ENCODE measurements at places on chromosomes 11 and 22. TPM values are rescaled to one million over a fixed set of nuclear protein-coding genes. Genes with fewer than 3 reads are reported as not detected.

The PTPRCAP gene
- total RNA-seq = 18.2 TPM

The IMMP1L gene
- 11.3 TPM for total RNA-seq

The SIK2 gene
- 16.7 TPM for total RNA-seq

The SCN3B gene
- total RNA-seq = 3.2 TPM

The MOV10L1 gene
- 0.98 TPM for total RNA-seq

The TREH gene
- 0.25 TPM for total RNA-seq

The MMP3 gene
- not detected for total RNA-seq

The MS4A15 gene
- total RNA-seq = not detected

The NLRP14 gene
- total RNA-seq = not detected

The IL18 gene
- 48.6 TPM for total RNA-seq

The FIBP gene
- 78.6 TPM for total RNA-seq

The ADM2 gene
- total RNA-seq = not detected

The C22orf31 gene
- total RNA-seq = not detected

GRCh38 chr11:28713850-28714249 is 605.7 kb downstream of the METTL15 start:
- H3K36me3 ChIP-seq = no peaks in the 10 kb centered on the region
- H3K4me3 ChIP-seq = no peak overlapping the region
- H3K27ac ChIP-seq = no peak overlapping the region
- no peak for DNase-seq
- no peaks in the 10 kb centered on the region for H3K27me3 ChIP-seq

GRCh38 chr22:40183029-40183581 is 5.4 kb downstream of the TNRC6B start:
- H3K4me1 ChIP-seq = peaks cover 77% of the 10 kb centered on the region
- H3K27ac ChIP-seq = peak overlapping the region; percentile 10
- no peak overlapping the region for H3K4me3 ChIP-seq
- no peaks in the 10 kb centered on the region for H3K27me3 ChIP-seq
- no peak for DNase-seq

GRCh38 chr11:84871116-84871515 is 756.0 kb downstream of the DLG2 start:
- no peak overlapping the region for H3K27ac ChIP-seq
- H3K27me3 ChIP-seq = no peaks in the 10 kb centered on the region
- no peak for DNase-seq
- no peak overlapping the region for H3K4me3 ChIP-seq
- H3K4me1 ChIP-seq = no peaks in the 10 kb centered on the region
- no peaks in the 10 kb centered on the region for H3K36me3 ChIP-seq

DNA sequence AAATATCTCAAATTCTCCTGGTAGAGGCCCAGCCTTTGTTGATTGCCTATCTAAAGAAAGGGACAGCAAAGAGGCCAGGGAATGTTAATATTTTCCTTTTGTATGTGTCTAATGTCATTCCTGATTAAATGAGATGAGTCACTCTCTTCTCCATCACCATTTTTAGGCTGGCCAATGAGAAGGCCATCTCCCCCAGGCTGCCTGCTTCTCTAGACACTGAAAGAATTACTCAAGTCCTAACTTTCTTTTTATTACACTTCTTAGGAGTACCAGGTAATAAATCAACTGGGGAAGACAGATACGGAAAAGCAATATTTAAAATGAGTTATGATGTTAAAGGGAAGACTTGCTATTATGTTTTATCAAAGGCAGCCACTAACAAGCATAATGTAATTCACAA is 259.2 kb upstream of the SORL1-AS1 start:
- H3K27ac ChIP-seq = no peak overlapping the region
- no peaks in the 10 kb centered on the region for H3K4me1 ChIP-seq

DNA sequence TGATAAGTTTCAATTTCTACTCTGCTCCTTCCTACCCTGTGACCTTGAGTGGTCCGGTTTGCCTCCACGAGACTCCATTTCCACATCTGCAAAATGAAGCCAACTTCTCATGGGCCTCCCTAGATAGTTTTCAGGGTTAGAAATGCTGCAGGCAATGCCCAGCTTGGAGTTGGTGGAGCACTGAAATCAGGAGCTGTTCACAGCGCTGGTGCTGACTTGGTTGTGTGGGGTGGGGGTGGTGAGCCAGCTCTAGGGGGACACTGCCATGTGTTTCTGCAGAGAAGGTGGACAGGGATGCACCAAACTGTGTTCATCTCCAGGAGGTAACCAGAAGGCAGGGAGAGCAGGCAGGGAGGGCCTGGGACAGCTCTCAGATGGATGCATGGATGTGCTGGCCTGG is 37.0 kb downstream of the SGSM1 start:
- no peak overlapping the region for H3K27ac ChIP-seq
- no peaks in the 10 kb centered on the region for H3K36me3 ChIP-seq
- H3K4me1 ChIP-seq = no peaks in the 10 kb centered on the region
- no peaks in the 10 kb centered on the region for H3K27me3 ChIP-seq
- DNase-seq = no peak

- H3K27ac ChIP-seq = no peak overlapping the region
- H3K4me1 ChIP-seq = peaks cover 23% of the 10 kb centered on the region
Observed at GRCh38 chr11:86596861-86597586, 75.4 kb downstream of the ME3 start.

DNA sequence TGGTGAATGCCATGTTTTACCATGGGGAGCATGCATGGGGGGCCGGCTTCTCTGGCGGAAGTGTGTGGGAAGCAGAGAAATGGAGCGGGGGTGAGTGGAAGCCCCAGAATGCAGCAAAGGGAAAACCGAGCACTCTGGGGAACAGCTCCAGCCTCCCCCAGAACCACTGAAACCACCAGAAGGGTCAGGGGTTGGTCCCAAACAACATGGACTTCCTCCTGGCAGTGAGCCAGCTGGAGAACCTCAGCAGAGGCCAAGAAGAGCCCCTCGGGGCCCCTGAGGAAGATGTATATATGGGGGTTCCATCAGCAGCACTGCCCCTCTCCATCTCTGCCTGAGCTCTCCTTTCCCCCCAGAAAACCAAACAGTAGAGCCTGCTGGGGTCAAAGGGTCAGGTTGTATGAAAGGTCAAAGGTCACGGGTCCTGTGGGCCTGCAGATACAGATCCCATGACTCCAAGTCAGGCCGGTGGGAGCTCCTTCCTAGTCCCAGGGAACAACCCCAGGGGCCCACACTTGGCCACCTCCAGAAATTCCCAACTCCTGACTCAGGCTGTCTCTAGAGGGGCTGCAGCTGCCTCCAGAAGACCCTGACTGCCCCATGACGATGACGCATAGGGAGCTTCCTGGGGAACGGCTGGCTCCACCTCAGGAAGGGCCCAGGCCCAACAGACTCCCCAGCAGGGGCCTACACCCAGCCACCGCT is 48.5 kb upstream of the TIMP3 start:
- H3K4me3 ChIP-seq = no peak overlapping the region
- H3K36me3 ChIP-seq = no peaks in the 10 kb centered on the region
- no peak for DNase-seq
- peak overlapping the region; percentile 57 for H3K27ac ChIP-seq

- DNase-seq = no peak
- no peaks in the 10 kb centered on the region for H3K36me3 ChIP-seq
- H3K4me3 ChIP-seq = no peak overlapping the region
- no peaks in the 10 kb centered on the region for H3K27me3 ChIP-seq
- H3K27ac ChIP-seq = no peak overlapping the region
Observed at GRCh38 chr11:92149996-92150395, 74.6 kb upstream of the FAT3 start.

DNA sequence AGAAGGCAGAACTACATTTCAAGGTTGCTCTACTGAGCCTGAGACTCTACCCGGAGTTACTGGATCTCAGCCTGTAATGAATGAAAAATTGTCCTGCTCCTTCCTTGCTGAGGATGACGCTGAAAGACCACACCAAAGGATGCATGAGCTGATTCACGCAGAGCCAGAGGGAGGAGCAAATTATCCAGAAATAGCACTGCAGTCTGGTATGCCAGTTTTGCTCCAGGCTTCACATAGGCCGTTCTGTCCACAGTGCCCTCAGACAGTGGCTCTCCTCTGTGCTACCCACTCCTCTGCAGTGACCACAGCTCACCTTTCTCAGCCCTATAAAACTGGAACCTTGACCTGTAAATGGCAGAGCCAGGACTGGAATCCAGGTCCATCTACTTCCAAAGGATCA is 79.3 kb upstream of the GALNT18 start:
- no peak overlapping the region for H3K4me3 ChIP-seq
- no peaks in the 10 kb centered on the region for H3K4me1 ChIP-seq
- H3K27me3 ChIP-seq = no peaks in the 10 kb centered on the region
- no peak for DNase-seq

- no peak overlapping the region for H3K4me3 ChIP-seq
- H3K4me1 ChIP-seq = peaks cover 43% of the 10 kb centered on the region
- peak overlapping the region; percentile 98 for H3K27ac ChIP-seq
- H3K36me3 ChIP-seq = no peaks in the 10 kb centered on the region
- peak; percentile 91 for DNase-seq
Observed at GRCh38 chr11:78419327-78419726, 1.7 kb upstream of the GAB2 start.

DNA sequence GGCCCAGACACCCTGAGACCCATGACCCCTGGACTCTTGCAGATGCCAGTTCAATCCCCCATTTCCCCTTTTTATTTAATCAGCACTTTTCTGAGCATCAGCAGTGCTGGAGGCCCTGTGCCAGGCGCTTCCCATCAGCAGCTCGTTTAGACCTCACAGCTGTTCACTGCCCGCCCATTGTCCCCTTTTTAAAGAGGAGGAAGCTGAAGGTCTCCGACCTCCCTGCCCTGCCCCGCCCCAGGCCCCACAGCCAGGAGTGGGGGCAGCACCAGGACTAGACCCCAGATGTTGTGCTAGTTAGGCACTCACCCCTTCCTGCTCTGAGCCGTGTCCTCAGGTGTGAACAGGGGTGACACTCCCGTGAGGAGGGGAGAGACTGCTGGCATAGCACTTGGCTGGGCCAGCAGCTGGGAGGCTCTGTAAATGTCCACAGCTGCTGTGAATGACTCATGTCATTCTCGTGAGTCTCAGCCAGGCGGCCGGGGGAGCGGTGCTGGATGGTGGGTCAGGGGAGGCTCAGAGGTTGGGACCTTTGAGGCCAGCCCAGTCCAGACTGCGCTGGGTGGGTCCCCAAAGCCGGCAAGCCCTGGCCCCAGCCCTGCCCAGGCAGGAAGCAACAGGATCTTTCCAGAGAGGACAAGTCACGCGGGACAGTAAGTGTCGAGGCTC is 19.9 kb downstream of the EMID1 start:
- H3K4me3 ChIP-seq = no peak overlapping the region
- H3K27ac ChIP-seq = peak overlapping the region; percentile 79
- no peaks in the 10 kb centered on the region for H3K36me3 ChIP-seq

DNA sequence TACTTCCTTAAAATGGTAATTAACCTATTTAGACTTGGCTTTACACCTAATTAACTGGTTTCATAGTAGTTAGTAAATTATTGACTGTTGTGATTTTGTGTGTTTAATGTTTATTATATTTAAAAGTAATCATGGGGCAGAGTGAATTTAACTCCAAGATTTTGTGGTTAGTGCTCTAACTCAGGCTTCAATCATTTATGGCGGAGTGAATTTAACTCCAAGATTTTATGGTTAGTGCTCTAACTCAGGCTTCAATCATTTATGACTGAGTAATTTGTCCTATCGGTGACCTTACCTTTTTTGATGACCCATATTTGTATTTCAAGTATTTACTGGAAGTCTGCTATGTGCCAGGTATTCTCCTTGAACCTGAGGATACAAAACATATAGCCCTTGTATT is 7.2 kb downstream of the PRRG4 start:
- H3K27ac ChIP-seq = no peak overlapping the region
- H3K4me1 ChIP-seq = no peaks in the 10 kb centered on the region
- no peaks in the 10 kb centered on the region for H3K36me3 ChIP-seq
- no peak for DNase-seq
- no peak overlapping the region for H3K4me3 ChIP-seq

- H3K27me3 ChIP-seq = no peaks in the 10 kb centered on the region
- peaks cover 54% of the 10 kb centered on the region for H3K4me1 ChIP-seq
- H3K4me3 ChIP-seq = peak within 1 kb of the TSS; percentile 51
Observed at GRCh38 chr22:39244496-39245129, at the start of gene PDGFB. Gene PDGFB (minus strand): TSS chr22:39244982. CDS start chr22:39243963, 1,019 bp downstream.

GRCh38 chr11:14273895-14274294 is 85.1 kb downstream of the RRAS2 start:
- H3K27ac ChIP-seq = no peak overlapping the region
- no peaks in the 10 kb centered on the region for H3K27me3 ChIP-seq
- H3K36me3 ChIP-seq = no peaks in the 10 kb centered on the region
- no peak for DNase-seq

GRCh38 chr22:45885941-45886395 is 91.0 kb downstream of the WNT7B start:
- no peak overlapping the region for H3K4me3 ChIP-seq
- H3K36me3 ChIP-seq = no peaks in the 10 kb centered on the region
- H3K4me1 ChIP-seq = peaks cover 16% of the 10 kb centered on the region
- no peaks in the 10 kb centered on the region for H3K27me3 ChIP-seq

- H3K27ac ChIP-seq = peak overlapping the region; percentile 48
- peaks cover 12% of the 10 kb centered on the region for H3K4me1 ChIP-seq
- DNase-seq = no peak
- no peak overlapping the region for H3K4me3 ChIP-seq
- H3K27me3 ChIP-seq = no peaks in the 10 kb centered on the region
- H3K36me3 ChIP-seq = no peaks in the 10 kb centered on the region
Observed at GRCh38 chr22:50118129-50118528, 28.3 kb downstream of the MOV10L1 start.

GRCh38 chr11:62792202-62792575 is 383 bp upstream of the TMEM223 start:
- peak overlapping the region; percentile 54 for H3K4me3 ChIP-seq
- H3K27me3 ChIP-seq = no peaks in the 10 kb centered on the region
- H3K4me1 ChIP-seq = peaks cover 47% of the 10 kb centered on the region
- DNase-seq = no peak
- peak overlapping the region; percentile 81 for H3K27ac ChIP-seq

DNA sequence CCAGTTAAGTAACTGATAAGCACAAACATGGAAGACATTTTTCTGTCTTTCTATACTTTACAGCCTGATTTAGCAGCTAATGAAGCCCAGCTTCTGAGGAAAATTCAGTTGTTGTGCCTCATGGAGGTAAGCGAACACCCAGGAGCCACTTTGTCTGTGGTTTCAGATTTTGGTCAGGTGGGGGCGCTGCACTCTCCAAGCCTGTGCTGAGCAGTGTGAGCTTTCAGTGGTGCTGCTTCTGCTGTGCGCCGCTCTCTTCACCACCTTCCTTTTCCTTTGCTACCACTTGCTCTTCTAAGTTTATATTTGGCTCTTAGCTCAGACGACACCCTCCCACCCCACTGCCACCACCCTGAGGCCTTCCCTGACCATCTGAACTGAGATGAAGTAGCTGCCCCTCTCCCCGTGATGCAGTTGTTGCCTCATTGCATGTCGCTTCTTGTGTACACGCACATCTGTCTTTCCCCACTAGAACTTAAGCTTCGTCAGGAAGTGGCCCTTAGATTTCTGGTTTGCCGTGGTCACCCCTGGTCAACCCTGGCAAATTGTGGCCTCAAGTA is 14.0 kb downstream of the PSMD13 start:
- no peak overlapping the region for H3K27ac ChIP-seq
- H3K27me3 ChIP-seq = no peaks in the 10 kb centered on the region
- no peak overlapping the region for H3K4me3 ChIP-seq
- no peaks in the 10 kb centered on the region for H3K36me3 ChIP-seq
- DNase-seq = peak; percentile 60
- no peaks in the 10 kb centered on the region for H3K4me1 ChIP-seq

DNA sequence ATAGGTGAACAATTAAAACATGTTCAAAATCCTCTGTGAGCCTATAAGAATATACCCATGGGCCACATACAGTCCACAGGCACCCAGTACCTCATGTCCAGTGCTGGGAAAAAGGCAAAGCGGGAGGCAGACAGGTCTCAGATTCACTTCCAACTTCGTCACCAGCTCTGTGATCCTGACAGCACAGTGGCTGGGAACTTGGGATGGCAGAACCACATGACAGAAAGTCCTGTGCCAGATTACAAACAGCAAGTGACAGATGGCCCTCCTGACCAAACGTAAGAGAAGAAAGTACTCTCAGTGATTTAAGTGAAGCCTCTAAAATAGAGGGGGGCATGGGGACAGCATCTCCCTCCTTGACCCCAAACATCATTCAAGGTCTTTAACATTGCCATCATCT is 5.8 kb downstream of the SLC1A2 start:
- H3K27ac ChIP-seq = no peak overlapping the region
- DNase-seq = no peak
- H3K4me3 ChIP-seq = no peak overlapping the region
- no peaks in the 10 kb centered on the region for H3K27me3 ChIP-seq
